Sigmoid colon (tissue), 7 donors: ENCODE measurements at places on chromosomes 2 and 18. TPM values are rescaled to one million over a fixed set of nuclear protein-coding genes. Genes with fewer than 3 reads are reported as not detected.

DNA sequence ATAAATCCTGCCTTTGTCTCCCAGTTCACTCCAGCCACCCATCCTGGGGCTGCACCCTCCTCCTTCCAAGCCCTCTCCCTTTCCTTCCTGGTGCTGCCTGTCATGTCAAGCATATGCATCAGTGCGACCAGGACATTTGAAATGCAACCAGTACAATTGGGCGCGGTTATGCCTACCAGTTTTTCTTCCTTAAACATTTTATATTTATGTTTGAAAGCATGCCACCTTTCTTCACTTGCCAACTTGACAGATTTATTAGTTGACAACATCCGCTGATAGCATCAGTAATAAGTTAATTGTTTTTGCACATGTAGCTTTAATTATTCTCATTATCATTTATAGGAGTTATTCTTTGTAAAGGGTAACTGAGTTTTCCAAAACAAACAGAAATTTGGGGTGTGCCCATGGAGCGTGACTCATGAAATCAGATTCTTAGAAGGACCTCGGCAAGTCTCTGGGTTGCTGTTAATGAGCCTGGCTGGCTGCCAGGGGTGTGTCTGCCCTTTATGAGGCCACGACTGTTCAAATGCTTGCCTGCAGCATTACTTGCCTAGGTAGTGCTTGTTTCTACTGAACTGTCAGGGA lies 32.8 kb upstream of the IL1B start:
- DNase-seq, result no peak

GRCh38 chr2:72036173-72036545 lies 111.5 kb downstream of the CYP26B1 start:
- no peak for DNase-seq

GRCh38 chr18:34807106-34807796 lies 97.2 kb downstream of the DTNA start:
- DNase-seq, result no peak

- DNase-seq, result no peak
Measured at GRCh38 chr2:190504912-190505311, 29.6 kb downstream of the NEMP2 start.

- DNase-seq, result peak; percentile 75
Measured at GRCh38 chr2:1550658-1551316, 137.5 kb downstream of the TPO start.

GRCh38 chr2:42101206-42102023 lies 53.6 kb downstream of the PKDCC start:
- peak; percentile 78 for DNase-seq

BOD1L2 gene
- not detected for total RNA-seq

CHRNG gene
- not detected for total RNA-seq

FHOD3 gene
- total RNA-seq, result 18.5 TPM

NDC80 gene
- 0.36 TPM for total RNA-seq
